Activated T-cell treated with anti-CD3 and anti-CD28 coated beads, Interleukin-2, amount 50 U/mL, for 24 hours (primary cell): ENCODE measurements at places on chromosomes 16 and 17.

GRCh38 chr17:28030386-28030785, 12.1 kb upstream of the NLK start:
- no peak overlapping the region for H3K4me3 ChIP-seq
- H3K27me3 ChIP-seq = no peaks in the 10 kb centered on the region
- no peak for DNase-seq

- peak overlapping the region; percentile 85 for H3K27ac ChIP-seq
- H3K36me3 ChIP-seq = peaks cover 39% of the 10 kb centered on the region
- no peak for DNase-seq
- H3K4me1 ChIP-seq = peaks cover 33% of the 10 kb centered on the region
- peak overlapping the region; percentile 77 for H3K4me3 ChIP-seq
- H3K27me3 ChIP-seq = no peaks in the 10 kb centered on the region
These were observed 5.0 kb downstream of the ARMC7 start for GRCh38 chr17:75114552-75115314.

- peak; percentile 21 for DNase-seq
- H3K4me1 ChIP-seq = peaks cover 39% of the 10 kb centered on the region
- H3K36me3 ChIP-seq = peaks cover 97% of the 10 kb centered on the region
- H3K27me3 ChIP-seq = no peaks in the 10 kb centered on the region
- H3K4me3 ChIP-seq = no peak overlapping the region
These were observed 32.4 kb downstream of the IL21R start for GRCh38 chr16:27434141-27435051.

DNA sequence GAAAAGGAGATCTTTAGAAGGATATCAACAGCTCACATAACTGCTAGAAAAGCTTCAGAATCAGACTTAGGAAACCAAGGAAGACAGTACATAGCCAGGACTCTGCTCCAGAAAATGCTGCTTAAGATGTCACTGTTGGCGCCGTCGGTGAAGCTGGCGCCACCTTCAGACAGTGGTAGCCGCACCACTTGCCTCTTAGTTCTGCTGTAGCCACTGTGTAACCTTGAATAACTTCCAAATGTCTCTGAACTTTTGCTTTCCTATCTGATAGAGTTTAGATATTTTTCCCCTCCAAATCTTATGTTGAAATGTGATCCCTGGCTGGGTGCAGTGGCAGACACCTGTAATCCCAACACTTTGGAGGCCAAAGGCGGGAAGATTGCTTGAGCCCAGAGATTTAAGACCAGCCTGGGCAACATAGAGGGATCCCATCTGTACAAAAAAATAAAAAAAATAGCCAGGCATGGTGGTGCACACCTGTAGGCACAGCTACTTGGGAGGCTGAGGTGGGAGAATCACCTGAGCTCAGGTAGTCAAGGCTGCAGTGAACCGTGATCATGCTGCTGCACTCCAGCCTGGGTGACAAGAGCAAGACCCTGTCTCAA, 6.3 kb upstream of the USP31 start:
- no peak for DNase-seq
- no peak overlapping the region for H3K4me3 ChIP-seq
- H3K4me1 ChIP-seq = peaks cover 8% of the 10 kb centered on the region

GRCh38 chr17:15466131-15466530, 1.3 kb downstream of the CDRT4 start:
- H3K36me3 ChIP-seq = peaks cover 6% of the 10 kb centered on the region
- no peaks in the 10 kb centered on the region for H3K4me1 ChIP-seq
- H3K27ac ChIP-seq = no peak overlapping the region
- no peaks in the 10 kb centered on the region for H3K27me3 ChIP-seq
- DNase-seq = no peak

- no peaks in the 10 kb centered on the region for H3K27me3 ChIP-seq
- no peak for DNase-seq
- H3K27ac ChIP-seq = peak overlapping the region; percentile 35
- H3K4me1 ChIP-seq = peaks cover 78% of the 10 kb centered on the region
- H3K4me3 ChIP-seq = no peak overlapping the region
These were observed 28.5 kb downstream of the CMIP start for GRCh38 chr16:81473066-81473488.

- DNase-seq = no peak
- no peak overlapping the region for H3K4me3 ChIP-seq
- peaks cover 17% of the 10 kb centered on the region for H3K4me1 ChIP-seq
- H3K36me3 ChIP-seq = peaks cover 97% of the 10 kb centered on the region
- peak overlapping the region; percentile 82 for H3K27ac ChIP-seq
- H3K27me3 ChIP-seq = no peaks in the 10 kb centered on the region
These were observed 67.4 kb upstream of the ENDOV start for GRCh38 chr17:80347536-80347935.

- no peak overlapping the region for H3K4me3 ChIP-seq
- no peak for DNase-seq
- H3K4me1 ChIP-seq = no peaks in the 10 kb centered on the region
These were observed 188.2 kb upstream of the HSBP1 start for GRCh38 chr16:83619381-83620150.

DNA sequence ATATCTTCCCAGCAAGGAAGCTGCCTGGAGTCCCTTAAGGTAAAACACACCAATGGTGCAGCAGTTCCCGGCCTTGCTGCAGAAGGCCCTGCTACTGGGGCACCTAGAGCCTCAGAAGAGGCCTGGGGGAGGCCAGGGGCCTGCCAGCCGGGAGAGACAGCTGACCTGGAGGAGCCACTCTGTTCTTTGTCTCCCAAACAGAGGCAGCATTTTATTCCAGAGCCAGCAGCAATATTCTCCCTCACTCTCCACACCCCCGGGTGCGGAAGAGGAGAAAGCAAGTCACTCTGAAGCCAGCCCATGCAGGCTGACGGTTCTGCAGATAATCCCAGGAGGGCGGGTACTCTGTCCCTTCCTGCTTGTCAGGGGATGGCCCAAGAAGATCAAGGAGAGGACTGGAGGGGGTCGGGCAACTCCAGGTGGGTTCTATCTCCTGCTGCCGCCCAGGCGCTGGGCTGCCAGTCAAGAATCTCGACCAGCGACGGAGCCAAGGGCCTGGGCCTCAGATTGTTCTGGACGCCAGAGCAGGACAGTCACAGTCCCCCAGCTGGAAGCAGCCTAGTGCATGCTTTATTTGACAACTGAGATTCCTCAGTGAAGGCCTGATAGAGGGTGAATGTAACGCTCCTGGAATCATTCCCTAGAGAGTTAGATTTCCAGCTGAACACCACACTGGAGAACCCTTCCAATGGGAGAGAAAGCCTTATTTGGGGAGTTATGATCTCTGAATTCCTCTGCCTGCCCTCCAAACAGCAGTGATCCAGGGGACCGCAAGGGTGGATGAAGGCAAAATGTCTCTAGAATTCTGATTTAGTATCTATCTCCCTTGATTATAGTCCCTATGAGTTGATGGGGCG, 1.1 kb upstream of the KIFC3 start:
- no peak for DNase-seq
- peaks cover 55% of the 10 kb centered on the region for H3K27me3 ChIP-seq
- H3K36me3 ChIP-seq = no peaks in the 10 kb centered on the region
- H3K27ac ChIP-seq = peak overlapping the region; percentile 91
- peaks cover 30% of the 10 kb centered on the region for H3K4me1 ChIP-seq

DNA sequence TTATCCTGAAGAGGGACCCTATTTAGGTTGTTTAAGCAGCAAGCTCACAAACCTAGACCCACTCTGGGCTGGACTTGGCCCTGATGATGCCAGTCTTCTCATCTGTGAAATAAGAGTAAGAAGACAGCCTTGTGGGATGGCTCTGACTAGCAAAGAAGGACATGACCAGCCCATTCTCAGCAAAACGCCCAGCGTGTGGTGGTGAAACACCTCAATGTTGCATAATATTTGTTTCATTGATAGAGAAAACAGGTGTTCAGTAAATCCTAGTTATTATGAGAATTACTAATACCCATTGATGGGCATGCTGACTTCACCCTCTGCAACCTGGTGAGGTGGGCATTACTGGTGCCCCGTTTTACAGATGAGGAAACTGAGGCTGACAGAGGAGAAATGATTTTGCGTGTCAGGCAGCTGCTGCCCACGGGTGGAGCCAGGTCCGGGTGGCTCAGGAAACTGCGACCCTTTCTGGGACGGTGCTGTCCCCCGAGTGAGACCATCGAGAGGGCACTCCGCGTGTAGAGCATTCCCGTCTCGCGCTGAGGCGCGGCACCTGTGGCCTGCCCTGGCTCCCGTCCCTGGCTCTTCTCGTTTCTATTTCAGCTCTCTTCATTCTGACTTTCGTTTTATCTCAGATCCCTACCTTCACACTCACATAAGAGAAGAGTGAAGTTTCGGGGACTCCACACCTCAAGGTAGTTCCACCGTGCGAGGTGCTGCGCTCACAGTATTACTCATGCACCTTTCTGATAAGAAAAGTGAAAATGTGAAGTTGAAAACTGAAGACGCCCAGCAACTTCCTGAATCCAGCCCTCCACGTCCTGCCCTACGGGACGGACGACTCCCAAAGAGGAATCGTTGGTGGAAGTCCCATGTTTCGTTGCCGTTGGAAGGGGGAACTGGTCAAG, 48.5 kb downstream of the IRF8 start:
- H3K4me3 ChIP-seq = peak overlapping the region; percentile 62
- H3K27ac ChIP-seq = peak overlapping the region; percentile 86
- H3K36me3 ChIP-seq = peaks cover 2% of the 10 kb centered on the region

GRCh38 chr17:77304051-77304745, 163.4 kb downstream of the SEC14L1 start:
- no peaks in the 10 kb centered on the region for H3K4me1 ChIP-seq
- H3K27me3 ChIP-seq = no peaks in the 10 kb centered on the region
- H3K36me3 ChIP-seq = no peaks in the 10 kb centered on the region
- no peak for DNase-seq
- no peak overlapping the region for H3K4me3 ChIP-seq
- no peak overlapping the region for H3K27ac ChIP-seq

DNA sequence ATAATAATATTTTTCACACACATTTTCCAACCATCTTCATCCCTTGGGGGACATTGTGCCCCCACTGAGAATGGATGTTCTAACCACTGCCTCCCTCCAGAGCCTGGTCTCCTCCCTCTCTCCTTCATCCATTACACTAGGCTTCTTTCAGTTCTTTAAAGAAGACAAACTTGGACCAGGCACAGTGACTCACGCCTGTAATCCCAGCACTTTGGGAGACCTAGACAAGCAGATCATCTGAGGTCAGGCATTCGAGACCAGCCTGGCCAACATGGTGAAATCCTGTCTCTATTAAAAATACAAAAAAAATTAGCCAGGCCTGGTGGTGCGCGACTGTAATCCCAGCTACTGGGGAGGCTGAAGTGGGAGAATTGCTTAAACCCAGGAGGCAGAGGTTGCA, 6.5 kb downstream of the ALOX15 start:
- peaks cover 16% of the 10 kb centered on the region for H3K4me1 ChIP-seq
- no peaks in the 10 kb centered on the region for H3K36me3 ChIP-seq
- H3K4me3 ChIP-seq = no peak overlapping the region
- no peak overlapping the region for H3K27ac ChIP-seq
- peaks cover 59% of the 10 kb centered on the region for H3K27me3 ChIP-seq

GRCh38 chr17:44122816-44123355, 555 bp downstream of the HDAC5 start:
- H3K4me1 ChIP-seq = peaks cover 35% of the 10 kb centered on the region
- H3K27me3 ChIP-seq = no peaks in the 10 kb centered on the region
- peak overlapping the region; percentile 84 for H3K4me3 ChIP-seq
- peaks cover 5% of the 10 kb centered on the region for H3K36me3 ChIP-seq
- H3K27ac ChIP-seq = peak overlapping the region; percentile 73
- no peak for DNase-seq

GRCh38 chr16:87958632-87959031, 7.4 kb downstream of the BANP start:
- H3K27me3 ChIP-seq = no peaks in the 10 kb centered on the region
- peak overlapping the region; percentile 81 for H3K4me3 ChIP-seq
- H3K36me3 ChIP-seq = peaks cover 58% of the 10 kb centered on the region

DNA sequence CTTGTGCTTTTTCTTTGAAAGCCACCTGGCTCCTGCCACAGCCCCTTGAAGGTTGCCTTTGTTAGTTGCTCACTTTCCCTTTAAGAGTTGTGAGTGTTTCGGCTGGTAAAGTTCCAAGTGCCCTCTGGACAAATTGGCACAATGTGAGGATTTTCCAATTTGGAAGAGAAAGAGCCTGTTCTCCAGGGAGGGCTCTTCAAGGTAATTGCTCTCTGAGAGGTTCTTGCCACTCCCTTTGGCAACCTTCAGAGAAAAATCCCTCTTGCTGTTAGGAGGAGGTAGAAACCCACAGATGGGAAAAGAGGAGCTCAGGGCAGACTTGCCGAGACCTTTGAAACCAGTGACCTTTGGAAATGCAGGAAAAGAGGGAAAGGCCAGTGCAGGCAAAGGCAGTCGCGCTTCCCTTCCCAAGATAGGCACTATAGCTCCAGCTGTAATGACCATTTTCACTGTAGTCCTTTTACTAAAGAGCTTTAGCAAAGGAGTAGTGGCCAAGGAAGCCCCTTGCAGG, 49.0 kb upstream of the AKAP1 start:
- no peak for DNase-seq
- H3K4me1 ChIP-seq = no peaks in the 10 kb centered on the region
- H3K27ac ChIP-seq = no peak overlapping the region
- no peaks in the 10 kb centered on the region for H3K36me3 ChIP-seq
- no peak overlapping the region for H3K4me3 ChIP-seq

DNA sequence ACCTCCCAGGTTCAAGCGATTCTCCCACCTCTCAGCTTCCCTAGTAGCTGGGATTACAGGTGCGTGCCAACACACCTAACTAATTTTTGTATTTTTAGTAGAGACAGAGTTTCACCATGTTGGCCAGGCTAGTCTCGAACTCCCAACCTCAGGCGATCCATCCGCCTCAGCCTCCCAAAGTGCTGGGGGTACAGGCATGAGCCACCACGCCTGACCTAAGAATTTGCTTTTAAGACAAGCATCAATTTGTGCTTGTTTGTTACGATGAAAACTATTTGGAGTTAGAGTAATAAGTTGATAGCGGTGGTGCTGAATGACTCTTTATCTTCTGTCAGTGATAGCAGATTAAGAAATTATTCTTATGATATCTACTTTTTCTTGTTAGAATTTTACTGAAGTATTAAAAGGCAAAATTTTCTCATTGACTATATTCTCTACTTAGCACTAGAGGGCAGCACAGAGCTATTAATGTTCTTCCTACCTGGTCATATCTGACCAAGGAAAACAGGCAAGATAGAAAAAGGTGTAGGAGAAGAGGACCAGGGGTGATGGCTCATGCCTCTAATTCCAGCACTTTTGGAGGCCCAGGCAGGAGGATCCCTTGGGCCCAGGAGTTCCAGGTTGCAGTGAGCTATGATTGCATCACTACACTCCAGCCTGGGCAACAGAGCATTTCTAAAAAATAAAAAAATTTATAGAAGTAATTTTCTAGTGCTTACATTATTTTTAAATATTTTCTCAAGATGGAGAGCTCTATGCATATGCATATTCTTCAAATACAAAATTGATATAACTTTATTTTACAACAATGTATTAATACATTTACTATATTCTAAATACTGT, 24.5 kb downstream of the STXBP4 start:
- peak; percentile 32 for DNase-seq
- H3K4me1 ChIP-seq = no peaks in the 10 kb centered on the region
- peaks cover 19% of the 10 kb centered on the region for H3K36me3 ChIP-seq
- no peak overlapping the region for H3K27ac ChIP-seq
